ENCODE measurements at places on chromosomes 2 and 18.
A peak's percentile ranks its signal among the peaks of the same experiment; 100 is the strongest.

- no peak for DNase-seq
These were observed 147.9 kb downstream of the MYCN start for GRCh38 chr2:16088035-16088801.

GRCh38 chr2:222671259-222672067 is at the start of gene MOGAT1:
MOGAT1 (plus strand) TSS chr2:222671658; CDS start chr2:222671786, 128 bp downstream.
- peak; percentile 38 for DNase-seq

DNA sequence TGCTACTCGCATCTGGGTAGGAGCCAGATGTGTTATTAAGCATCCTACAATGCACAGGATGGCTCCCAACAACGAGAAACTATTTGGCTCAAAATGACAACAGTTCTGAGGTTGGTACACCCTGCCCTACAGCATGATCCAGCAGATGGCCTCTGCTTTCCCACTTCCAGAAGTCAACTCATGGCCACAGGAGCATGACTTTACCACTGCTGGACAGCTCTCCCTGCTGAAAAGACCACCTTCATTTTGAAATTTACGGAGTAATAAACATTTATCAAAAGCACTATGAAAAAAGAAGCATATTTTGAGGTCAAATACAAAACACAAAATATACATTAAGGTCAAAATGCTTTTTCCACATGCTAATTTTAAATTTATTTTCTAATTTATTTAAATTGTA is 13.7 kb downstream of the NXPH2 start:
- no peak for DNase-seq

DNA sequence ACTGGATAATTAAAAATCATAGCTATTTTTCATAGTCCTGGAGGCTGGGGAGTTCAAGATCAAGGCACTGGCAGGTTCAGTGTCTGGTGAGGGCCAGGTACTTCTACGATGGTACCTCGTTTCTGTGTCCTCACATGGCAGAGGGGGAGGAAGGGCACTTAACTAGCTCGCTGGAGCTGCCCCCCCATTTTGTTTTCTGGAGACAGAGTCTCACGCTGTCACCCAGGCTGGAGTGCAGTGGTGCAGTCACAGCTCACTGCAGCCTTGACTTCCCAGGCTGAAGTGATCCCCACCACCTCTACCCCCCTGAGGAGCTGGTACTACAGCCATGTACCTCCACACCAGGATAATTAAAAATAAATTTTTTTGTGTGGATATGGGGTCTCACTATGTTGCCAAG is 40.3 kb downstream of the ASB1 start:
- no peak for DNase-seq

GRCh38 chr18:9887992-9888391 is 2.2 kb downstream of the TXNDC2 start:
- DNase-seq: no peak

- no peak for DNase-seq
These were observed 254.0 kb downstream of the NRXN1 start for GRCh38 chr2:50777954-50778353.

DNA sequence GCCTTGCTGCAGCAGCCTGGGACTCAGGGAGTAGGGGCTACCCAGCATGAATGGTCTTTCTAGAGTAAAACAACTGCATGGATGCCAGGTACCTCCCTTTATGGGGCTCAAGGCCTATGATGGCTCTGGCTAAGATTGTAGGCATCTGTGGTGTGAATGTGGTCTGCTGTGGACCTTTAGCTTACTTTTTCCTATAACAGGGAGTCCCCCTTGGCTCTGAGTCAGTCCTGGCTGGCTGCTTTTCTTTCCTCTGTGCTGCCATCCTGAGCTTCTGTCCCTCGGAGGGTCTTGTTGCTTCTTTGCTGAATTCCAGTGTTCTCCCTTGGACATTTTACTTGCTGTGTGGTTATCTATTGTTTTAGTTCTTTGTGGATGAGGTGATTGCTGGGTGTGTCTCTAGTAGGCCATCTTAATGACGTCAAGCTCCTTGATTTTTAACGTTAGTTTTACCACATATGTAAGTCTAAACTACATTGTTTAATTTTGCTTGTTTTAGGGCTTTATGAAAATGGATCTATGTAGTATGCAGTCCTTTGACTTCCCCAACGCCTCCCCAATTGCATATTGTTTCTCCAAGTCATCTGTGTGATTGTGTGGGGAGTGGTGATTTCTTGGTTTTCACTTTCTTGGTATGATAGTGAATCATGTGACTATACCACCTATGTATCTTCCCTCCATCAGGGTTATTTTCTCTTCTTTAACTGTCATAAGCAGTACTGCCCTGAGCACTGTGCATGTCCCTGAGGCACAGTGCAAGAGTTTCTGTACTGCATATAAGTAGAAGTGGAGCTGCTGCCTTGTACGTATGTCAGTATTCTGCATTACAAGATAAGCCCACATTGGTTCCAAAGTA is 92.4 kb downstream of the NCK2 start:
- DNase-seq: no peak

GRCh38 chr2:81551040-81551634 is 1246.6 kb upstream of the LRRTM1 start:
- no peak for DNase-seq

GRCh38 chr2:219252084-219252483 is 959 bp upstream of the TUBA4B start:
- no peak for DNase-seq

- no peak for DNase-seq
These were observed 262.8 kb downstream of the ICOS start for GRCh38 chr2:204199357-204199756.

DNA sequence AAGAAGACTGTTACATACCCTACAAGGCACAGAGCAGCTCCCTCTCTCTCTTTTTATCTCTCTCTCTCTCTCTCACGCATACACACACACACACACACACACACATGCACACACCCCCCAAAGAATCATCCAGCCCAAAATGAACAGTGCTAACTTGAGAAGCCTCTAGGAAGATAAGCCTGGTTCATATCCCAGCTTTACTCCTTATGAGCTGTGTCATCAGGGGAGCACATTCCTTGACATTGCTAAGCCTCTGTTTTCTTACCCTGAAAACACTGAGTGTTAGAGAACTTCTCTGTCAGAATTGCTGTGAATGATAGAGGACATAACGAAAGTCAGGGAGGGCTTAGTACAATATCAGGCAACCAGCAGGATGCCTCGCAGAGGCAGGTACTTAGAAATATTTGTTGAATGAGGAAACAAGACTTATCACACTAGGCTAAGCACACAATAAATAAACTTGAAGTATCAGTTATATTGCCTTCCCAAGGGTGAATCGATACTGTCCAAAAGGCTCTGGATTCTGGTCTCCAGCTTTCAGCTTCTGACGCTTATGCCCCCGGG is 725.6 kb upstream of the ID2 start:
- peak; percentile 51 for DNase-seq

GRCh38 chr2:4674007-4674406 is 970.6 kb downstream of the DCDC2C start:
- DNase-seq: no peak

DNA sequence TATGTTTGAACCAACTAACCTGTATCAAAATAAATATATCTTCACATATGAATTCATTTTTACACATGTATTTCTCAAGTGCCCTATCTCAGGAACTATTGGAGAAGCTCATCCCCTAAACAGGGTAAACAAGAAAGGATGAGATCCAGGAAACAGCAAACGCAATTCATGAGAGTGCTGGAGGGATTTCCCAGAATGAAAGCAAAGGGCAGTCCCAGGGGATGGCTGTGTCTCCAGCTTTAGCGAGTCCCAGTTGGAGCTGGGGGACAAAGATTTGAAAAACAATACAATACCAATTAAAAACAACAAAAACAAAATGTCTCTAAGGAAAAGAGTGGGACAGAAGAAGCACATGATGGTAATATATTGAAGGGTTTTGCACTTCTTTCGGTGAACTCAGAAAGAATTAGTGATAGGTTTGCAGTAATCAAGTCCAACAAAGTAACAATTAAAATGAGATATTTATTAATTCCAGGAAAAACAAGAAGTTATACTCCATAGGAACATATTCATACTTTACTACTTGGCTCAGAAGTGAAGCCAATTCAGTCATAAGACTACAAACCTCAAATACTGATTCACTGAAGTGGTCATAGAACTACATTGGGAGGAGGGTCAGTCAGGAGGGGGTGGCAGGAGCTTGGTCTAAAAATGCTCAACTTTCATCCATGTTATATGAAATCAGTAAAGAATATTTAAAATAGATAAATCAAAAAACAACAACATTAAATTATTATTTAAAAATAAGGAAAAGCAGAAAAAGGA is 73.1 kb upstream of the PDE1A start:
- DNase-seq: no peak

DNA sequence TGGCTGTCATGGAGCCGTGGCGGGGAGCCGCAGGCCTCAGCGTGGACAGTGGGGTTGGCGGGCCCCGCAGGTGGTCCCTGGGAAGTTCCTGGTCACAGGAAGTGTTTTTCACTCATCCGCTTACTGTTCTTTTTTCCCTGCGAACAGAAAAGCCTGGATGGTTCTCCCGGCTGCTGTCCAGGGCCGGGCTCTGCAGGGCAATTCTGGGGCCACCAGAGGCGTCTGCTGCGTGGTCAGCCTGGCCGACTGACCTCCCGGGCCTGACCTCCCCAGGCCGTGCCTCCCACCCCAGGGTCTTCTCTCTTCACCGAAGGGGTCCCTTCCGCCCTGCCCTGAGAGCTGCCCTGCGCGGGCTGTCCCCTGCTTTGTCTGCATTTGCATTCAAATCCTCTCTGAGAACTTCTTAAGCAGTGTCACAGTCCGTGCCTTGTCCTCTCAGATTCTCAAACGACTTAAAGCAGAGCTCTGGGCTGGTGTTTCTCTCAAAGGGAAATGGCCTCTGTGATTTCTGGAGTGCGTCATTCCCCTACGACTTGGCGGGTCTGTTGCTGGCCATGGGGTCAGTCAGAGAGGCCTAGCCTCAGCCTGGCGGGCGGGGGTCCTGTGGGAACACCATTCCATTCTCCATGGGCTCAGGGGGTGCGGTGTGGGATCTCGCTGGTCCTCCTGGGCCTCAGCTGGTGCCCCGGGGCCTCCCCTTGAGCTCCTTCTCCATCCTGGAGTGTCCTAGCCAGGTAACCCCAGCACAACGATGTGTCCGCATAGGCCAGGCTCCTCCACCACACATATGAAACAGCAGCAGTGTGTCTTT is 38.3 kb downstream of the KLHL29 start:
- DNase-seq: no peak

- DNase-seq: peak; percentile 49
These were observed 710 bp upstream of the XRCC5 start for GRCh38 chr2:216108310-216108966.

DNA sequence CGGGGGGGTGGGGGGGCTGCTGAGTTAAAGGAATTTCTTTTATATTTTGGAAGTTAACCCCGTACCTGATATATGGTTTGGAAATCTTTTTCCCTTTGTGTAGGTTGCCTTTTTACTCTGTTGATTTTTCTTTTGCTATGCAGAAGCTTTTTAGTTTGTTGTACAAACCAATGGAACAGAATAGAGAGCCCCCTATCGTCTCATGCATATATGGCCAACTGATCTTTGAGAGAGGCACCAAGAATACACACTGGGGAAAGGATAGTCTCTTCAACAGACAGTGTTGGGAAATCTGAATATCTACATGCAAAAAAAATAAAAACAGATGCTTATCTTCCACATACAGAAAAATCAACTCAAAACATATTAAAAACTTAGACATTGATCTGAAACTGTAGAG is 647.8 kb upstream of the KLHL29 start:
- DNase-seq: no peak

- DNase-seq: peak; percentile 71
These were observed 3.0 kb downstream of the NRBP1 start for GRCh38 chr2:27431395-27431794.

GRCh38 chr2:198973785-198974184 is 484.0 kb downstream of the SATB2 start:
- no peak for DNase-seq

DNA sequence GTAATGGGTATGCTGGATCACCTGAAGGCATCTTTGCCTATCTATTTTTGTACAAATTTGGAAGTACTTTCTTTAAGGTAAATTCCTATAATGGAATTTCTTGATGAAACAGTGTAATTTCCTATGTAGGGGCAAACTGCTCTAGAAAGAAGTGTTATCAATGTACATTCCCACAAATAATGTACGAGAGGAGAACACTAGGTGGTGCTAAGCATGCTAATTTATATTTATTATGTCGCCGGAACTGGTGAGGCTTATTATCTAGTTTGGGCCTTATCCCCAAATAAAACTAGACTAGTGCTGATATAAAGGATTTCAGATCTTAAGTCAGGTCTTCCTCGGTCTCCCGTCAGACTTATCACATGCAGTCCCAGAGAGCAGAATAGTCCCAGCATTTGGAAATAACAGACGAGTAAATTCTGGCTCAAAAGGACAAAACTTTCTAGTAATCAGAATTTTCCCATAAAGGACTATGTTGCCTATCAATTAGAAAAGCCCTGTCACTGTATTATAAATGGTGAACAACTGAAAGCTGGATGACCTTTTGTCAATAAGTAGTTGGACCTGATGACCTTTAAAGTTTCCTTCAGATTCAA is 86.9 kb upstream of the RBBP8 start:
- DNase-seq: peak; percentile 39

DNA sequence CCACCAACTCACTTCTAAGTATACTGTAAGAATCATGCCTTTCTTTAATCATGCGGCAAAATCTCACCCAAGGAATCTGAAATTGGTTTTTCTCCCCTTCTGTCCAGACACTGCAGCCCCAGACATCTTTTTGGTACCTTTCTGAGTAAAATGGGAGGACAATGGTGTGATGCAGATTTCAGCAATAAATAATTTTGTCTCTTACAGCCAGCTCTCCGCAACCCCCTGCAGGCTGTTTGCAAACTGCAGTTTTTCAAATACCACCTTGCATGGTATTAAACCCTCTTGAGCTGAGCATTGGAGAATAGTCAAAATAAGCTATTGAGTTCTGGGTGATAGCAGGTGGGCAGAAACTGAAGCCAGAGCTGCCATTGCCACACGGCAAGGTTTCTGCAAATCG is 32.2 kb downstream of the GPR39 start:
- peak; percentile 38 for DNase-seq

DNA sequence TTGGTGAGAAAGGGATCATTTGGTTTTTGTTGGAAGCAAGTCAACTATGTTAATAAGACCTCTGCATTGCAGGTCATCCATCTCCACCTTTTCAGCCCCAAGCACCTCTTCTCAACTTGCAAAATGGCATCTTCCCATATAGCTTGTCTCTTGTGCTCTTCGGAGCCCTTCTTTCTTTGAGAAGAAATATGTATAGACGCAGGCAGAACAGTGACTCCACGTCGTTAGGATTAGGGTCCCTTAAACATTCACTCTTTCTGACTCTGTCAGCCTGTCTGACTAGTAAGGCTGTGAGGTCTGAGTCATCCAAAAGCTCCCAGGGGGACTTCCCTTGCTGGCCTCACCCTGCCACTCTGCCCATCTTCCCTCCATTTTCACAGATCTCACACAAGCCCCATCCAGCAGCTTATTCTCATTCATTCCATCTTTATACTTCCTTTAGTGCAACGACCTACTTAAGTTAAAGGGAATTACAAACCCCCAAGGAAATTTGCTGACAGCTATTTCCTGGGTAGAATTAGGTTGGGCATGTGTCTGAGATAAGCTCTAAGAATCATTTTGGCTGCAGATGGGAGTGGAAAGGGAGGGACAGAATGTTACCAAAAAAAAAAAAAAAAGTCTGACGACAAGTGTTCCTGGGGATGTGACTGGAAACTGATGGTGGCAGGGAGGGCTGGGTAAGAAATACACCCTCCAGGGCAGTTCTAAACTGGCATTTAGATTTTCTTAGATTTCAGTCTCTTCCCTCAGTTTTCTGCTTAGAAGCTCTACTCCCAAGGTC is 37.7 kb upstream of the MEX3C start:
- DNase-seq: peak; percentile 8

All from trophoblast cell (in vitro differentiated cells and primary cell).